ENCODE measurements at places on chromosomes 2 and 18.

- no peak for DNase-seq
Observed at GRCh38 chr2:165863810-165864261, 69.8 kb upstream of the GALNT3 start.

- no peak for DNase-seq
Observed at GRCh38 chr2:10399358-10399757, 48.8 kb downstream of the ODC1 start.

GRCh38 chr18:34370704-34371395, 146.1 kb upstream of the NOL4 start:
- no peak for DNase-seq

DNA sequence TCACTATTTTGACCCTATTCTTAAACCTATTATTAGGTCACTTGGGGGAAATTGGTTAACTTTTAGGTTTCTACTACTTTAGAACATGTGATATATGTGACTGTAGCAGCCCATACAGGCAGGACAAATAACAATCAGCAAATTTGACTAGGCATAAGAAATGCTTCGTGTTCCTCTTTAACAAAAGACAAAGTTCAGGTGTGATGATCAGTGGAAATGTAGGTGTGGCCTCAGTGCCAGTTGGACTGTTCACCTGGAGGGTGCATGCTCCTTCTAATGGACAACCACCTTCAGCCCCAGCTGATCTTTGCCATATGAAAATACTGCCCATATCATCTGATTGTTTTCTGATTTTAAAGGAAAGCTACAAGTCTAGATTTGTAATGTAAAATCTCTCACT, 6.4 kb downstream of the PDK1 start:
- DNase-seq = no peak

DNA sequence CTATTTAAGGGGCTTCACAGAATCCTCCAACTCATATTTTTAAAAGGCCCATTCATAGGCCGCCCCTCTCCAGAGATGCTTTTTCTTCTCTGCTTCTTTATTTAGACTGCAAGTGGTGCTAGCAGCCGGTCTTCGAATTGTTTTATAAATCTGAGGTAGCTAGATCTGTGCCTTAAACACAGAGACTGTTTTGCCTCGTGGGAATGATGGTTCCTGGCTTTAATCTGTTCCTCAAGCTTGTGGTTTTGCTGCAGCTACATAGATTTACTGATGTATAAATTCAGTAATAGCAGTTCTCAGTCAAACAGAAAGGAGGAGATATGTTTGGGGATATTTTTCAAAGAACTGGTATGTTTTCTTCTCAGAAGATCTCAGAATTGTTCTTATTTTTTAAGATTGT, 45.3 kb downstream of the TNFRSF11A start:
- no peak for DNase-seq

DNA sequence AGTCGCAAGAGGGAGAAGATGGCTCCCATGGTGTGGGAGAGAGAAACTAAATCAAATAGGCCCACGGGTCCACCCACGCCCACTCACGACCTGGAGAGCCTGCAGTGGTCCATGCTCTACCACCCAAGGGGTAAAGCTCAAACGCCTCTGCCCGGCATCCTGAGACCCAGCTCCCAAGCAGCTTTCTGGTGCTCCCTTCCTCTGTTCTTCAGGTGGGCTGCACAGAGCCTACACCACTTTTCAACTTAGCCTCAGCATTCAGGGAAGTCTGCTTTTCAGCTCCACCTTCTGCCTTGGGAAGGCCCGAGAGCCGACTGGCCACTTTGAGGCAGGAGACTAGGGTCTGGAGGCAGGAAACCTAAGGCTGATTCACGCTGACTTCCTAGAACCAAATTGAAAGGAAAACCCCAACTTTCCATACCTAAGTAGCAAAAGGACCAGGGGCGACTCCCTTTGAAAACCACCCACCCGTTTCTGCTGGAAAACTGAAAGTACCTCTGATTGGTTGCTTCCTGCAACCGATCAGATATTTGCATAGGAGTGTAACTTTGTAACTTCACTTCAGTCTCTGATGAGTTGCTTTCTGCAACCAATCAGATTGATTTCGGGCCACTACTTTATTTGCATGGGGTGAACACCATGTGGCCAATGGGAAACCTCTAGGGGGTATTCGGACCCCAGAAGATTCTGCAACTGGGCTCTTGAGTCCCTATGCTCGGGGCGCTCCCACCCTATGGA, 26.8 kb upstream of the SPATA3 start:
- DNase-seq = peak; percentile 9

- no peak for DNase-seq
Observed at GRCh38 chr2:148486655-148487054, 157.9 kb upstream of the EPC2 start.

- no peak for DNase-seq
Observed at GRCh38 chr2:147173189-147173581, 671.6 kb upstream of the ACVR2A start.

DNA sequence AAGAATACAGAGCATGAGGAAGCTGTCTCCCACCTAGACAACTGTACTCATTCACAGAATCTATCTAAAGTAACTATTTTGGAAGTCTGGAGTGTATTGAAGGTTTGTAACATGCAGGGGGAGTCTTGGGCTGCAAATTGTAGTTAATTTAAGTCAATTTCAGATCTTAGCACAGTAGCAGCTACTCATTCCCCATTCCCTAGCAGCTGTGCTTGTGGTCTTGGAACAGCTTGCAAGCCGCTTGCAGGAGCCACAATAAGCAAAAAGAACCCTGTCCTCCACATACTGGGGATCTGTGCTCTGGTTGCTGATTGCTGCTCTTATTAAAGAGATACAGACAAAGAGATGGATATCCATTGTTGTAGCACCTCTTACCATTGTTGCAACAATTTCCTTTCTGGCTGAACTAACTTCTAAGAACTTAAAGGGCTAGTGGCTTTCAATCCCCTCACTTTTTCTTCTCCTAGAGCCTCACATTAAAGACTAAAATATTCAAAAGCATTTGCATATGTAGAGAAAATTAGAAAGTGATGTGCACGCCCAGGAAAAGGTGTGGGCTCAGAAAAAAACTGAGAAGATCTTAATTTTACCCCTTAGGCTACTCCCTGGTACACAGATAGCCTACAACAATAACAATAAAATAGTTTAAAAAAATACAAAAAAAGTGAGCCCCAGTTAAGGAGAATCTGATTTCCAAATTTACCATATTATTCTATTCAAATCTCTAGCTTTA, 1775.1 kb upstream of the PIK3C3 start:
- no peak for DNase-seq

DNA sequence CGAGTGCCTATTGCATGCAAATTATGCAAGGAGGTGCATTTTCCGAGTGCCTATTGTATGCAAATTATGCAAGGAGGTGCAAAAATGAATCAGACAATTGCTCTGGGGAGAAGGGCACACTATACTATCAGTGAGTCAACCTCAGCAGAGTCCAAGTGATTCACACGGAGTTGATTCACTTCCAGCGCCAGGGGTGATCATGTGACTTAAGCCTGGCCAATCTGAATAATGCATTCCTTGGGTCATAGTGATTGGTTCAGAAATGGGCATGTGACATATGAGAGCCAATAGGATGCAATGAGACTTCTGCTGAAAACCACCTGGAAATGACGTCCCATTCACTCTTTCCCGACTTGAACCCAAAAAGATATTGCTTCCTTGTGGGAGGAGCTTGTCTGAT, 152.2 kb downstream of the DAW1 start:
- DNase-seq = peak; percentile 25

- peak; percentile 89 for DNase-seq
Observed at GRCh38 chr2:238861013-238861730, 13.3 kb downstream of the TWIST2 start.

DNA sequence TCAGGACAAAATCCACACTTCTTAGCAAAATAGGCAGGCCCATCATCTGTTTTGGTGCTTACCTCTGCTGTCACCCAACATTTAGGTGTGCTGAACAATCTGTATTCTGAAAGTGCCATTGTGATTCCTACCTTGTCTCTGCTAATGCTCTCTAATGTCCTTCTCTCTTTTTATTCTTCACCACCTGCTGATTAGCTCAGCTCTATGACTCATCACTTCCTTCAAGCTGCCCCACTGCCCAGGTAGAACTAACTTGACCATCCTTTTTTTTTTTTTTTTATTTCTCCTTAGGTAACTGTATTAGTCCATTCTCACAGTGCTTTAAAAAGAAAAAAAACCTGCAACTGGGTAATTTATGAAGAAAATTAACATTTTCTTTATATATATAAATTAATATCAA, 478.7 kb upstream of the POU3F3 start:
- no peak for DNase-seq

DNA sequence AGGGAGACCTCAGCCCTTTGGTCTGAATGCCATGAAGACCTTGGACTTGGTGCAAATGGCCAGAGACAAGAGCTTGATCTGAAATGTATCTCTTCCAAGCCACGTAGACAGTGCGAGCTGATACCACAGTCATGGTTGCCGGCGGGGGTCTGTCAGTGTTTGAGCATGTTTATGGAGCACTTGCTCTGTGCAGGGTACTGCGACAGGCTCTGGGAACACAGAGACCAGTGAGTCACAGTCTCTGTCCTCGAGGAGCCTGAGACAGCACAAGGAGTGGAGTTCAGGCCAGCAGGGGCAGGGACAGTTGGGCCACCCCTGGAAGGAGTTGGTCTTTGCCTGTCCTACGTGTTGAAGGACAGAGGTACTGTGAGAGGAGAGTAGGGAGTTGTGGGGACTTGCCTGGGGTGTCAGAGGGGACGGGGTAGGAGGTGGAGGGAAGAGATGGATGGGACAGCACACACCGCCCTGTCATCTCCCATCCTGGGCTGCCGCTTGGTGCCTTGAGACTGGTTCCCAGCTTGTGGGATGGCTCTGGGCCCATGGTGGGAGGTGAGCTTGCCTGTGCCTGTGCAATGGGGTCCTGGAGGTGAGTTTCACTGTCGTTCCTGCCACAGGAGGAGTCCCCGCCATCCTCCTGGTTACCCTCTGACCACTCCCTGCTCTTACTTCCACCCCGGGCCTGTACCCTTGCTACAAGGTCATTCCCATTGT, 39.5 kb downstream of the ATP6V1C2 start:
- DNase-seq = no peak

GRCh38 chr2:25409044-25409443, 67.3 kb upstream of the DNMT3A start:
- DNase-seq = no peak

GRCh38 chr2:6940820-6941219, 23.6 kb downstream of the RNF144A start:
- DNase-seq = no peak

- DNase-seq = no peak
Observed at GRCh38 chr2:2846332-2847208, 515.5 kb upstream of the MYT1L start.

Measured in ELR (cell line).